ENCODE measurements at places on chromosomes 4 and X. TPM values are rescaled to one million over a fixed set of nuclear protein-coding genes. Genes with fewer than 3 reads are reported as not detected.

ARHGAP4 gene
- 3.1 TPM for total RNA-seq

SHROOM3 gene
- total RNA-seq, result 29.2 TPM

LANCL3 gene
- 0.05 TPM for total RNA-seq

DNA sequence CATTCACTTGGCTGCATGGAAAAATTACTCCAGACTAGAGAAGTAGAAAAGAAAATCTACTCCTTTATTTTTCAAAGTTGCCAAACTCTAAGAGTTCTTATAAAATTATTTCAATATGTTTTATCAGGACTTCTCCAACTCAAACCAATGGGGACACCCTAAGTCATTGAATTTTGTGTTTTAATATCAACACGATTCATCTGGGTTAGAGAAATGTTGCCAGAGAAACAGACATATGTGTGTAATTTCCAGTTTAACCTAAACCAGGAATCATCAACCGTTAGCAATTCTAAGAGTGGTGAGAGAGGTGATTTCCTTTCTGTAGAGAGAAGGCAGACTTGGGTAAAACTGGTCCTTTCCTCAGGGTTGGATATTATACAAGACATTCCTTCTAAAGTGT is 291.8 kb downstream of the LDB2 start:
- DNase-seq, result no peak

DNA sequence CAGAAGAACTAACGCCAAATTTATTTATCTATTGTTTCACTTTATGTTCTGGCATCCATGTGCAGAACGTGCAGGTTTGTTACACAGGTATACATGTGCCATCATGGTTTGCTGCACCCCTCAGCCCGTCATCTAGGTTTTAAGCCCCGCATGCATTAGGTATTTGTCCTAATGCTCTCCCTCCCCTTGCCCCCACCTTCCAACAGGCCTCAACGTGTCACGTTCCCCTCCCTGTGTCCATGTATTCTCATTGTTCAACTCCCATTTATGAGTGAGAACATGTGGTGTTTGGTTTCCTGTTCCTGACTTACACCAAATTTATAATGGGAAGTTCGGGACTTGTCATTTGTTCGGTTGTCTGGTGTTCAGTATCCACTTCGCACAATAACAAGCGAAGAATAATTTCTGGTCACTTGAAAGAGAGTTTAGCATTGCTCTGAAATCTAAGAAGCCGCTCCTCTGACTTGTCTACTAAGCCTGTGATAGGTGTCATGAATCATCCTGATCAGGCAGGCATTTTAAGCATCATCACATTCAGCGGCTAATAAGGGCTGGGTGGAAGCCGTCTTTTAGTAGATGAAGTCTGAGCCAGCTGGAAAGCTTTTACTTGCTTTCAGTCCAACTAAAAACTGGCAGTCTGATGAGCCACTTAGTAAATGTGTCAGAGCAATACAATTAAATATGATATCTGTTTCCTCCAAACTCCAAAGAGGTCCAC is 1065.7 kb upstream of the PABPC4L start:
- no peak for DNase-seq

- DNase-seq, result no peak
Measured at GRCh38 chr4:131509521-131509920, 1639.6 kb upstream of the PCDH10 start.

GRCh38 chr4:26028793-26029567 is 115.0 kb downstream of the SMIM20 start:
- DNase-seq, result no peak

GRCh38 chr4:151555151-151555945 is 146.4 kb downstream of the FHIP1A start:
- no peak for DNase-seq

Measured in chondrocyte (in vitro differentiated cells).